Fibroblast of upper back skin (primary cell): ENCODE measurements at places on chromosomes 12 and 14.

- no peak for DNase-seq
Observed at GRCh38 chr12:26443309-26443708, 247.9 kb downstream of the SSPN start.

DNA sequence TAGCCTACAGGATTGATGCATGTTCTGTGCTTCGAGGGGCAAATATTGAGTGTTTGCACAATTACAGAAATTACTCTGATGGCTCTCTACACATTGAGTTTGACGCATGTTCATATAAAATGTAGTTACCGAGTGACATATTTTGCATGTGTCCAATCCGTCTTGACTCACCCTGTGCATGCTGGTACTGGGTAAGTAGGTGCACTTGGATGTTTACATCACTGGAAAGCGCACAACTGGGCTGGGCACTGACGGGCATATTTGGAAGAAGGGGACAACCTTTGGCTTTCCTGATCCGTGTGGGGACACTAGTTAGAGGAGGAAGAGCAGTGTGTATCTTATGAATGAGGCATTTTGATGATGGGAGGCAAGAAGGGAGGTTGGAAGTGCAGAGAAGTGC, 4.9 kb upstream of the KRT6A start:
- DNase-seq, result no peak

DNA sequence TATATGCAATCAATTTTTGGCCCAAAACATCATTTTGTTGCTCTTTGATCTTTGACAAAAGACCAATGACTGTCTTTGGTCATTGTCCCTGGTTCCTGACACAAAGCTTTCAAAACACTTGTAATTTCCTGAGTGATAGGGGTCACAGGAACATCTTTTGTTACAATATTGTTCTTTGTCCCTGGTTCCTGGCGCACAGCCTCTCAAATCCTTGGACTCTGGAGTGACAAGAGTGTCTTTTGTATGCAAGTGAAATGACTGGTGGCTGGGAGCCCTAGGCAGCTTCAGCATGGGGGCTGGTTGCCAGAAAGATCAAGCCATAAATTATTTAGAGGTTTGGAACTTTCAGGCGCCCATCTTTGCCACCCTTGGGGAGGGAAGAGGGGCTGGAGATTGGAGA, 53.9 kb downstream of the DNAH10 start:
- DNase-seq, result no peak

DNA sequence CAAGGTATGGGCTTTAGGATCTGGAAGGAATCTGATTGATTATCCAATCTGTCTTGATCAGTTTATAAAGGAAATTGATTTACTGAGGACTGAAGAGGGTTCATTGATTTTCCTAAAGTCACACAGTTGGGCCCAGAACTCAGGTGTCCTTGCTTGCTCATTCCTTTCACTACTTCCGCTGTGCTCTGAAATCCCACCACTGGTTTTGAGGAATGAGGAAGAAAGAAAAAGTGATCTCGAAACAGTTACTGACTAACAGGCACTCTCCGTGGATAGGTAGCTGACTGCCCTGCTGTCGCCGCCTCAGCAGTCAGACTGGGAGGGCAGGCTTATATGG, at the start of gene FITM1:
FITM1 (plus strand) TSS at position 280 of the 337 bp plus-strand sequence. CDS start 905 bp downstream, outside the sequence.
- no peak for DNase-seq

- DNase-seq, result no peak
Observed at GRCh38 chr14:59484639-59485175, 390 bp downstream of the JKAMP start.

DNA sequence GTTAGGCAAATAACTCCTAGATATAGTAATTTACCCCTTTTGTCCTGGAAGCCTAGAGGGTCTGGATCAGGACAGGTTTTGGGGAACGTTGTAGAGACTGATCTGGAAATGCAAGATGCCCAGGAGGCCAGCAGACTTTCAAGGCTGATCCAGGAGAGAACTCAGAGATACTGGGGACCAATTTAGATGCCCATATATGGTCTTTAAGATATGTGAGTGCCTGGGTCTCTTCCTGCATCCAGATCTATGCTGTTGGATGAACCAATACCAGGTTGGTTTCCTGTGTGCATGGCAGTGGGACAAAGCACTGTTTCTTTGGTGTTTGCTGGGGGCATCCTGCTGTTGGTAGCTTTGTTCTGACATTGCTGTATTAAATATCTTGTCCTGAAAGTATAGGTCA, 5.4 kb downstream of the ERG28 start:
- DNase-seq, result no peak

GRCh38 chr12:116262741-116263140, 14.8 kb downstream of the MED13L start:
- DNase-seq, result no peak

- DNase-seq, result no peak
Observed at GRCh38 chr12:20963762-20964161, 153.3 kb downstream of the SLCO1B3 start.

GRCh38 chr12:42584651-42585111, 4.9 kb downstream of the PRICKLE1 start:
- DNase-seq, result peak; percentile 32

- peak; percentile 50 for DNase-seq
Observed at GRCh38 chr12:32270818-32271710, 128.3 kb upstream of the FGD4 start.

DNA sequence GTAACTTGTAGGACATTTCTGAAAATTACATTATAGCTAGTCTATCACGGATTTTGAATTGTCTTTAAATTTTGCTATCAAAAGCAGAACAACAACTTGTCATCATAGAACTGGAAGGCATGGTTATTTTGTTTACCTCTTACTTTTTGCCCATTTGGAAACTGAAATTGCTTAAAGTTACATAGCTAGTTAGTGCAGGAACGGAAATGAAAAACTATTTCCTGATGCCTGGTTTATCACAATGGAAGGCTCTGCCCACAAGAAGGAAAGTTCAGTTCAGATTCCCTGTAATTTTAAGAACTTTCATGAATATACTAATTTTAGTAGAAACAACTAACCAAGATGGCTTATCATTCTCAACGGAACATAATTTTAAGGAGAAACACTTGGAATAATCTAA, 427.7 kb downstream of the RAD51B start:
- DNase-seq, result no peak

DNA sequence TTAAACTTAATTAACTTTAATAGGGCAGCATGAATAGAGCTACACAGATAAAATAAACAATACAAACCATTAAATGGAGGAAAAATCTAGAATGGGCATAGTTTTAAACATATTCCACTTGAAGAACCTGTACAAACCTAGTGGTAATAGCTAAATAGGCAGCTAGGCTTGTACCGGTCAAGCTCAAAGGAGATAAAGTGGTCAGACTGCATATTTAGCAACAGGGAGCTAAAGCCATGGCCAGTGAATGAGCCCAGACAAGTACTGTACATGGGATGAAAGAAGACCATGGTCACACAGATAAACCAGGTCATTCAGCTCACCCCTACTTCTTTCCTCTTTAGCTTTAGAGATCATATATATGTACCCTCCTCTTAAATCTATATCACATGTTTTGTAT, 186.6 kb upstream of the KRR1 start:
- no peak for DNase-seq

DNA sequence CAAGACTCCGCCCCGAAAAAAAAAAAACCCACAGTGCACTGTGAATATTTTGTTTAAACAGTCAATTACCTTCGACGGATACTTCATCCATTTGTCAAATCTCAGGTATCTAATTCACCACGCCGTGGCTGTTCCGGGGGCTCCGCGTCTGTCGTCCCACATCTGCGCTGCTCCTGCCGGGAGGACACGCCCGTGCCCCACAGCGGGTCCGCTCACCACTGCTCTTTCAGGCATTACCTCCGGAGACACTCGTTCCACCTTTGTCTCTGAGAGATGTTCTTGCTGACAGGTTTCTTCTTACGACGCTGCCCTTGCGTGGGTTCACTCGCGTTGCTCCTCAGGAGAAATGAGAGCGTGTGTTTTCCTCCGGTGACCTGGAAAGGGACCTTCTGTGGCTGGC, 46.9 kb upstream of the FBRSL1 start:
- DNase-seq, result no peak

DNA sequence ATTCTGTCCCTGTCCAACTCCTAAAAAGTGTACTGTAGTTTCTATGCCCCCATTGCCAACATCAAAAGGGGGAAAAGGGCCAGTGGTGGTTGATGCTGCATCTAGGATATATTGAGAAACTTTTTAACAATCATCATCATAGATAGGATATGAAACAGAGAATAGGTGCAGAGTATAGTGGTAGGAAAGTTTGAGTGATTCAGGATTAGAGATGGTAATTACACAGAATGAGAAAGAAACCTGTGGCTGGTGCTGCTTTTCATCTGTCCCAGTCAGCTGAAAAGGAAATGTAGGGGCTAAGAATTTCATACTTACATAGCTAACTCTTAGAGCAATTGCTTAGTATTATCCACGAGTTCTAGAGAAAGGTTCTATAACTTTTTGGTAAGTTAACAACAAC, 67.6 kb downstream of the GTF2A1 start:
- no peak for DNase-seq

DNA sequence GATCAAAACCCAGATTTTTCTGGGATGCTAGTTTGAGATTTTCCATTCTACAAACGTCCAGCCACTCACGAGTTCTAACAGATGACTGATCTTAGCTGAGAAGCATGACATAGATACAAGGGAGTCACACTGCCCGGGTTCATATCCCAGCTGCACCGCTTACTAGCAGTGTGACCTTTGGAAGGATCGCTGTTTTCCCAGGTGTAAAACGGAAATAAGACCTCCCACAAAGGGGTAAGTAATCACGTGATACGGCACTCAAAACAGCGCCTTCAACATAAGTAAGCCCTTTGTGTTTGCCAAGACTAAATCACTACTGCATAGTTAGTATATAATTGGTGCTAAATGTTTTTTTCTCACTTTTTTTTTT, 624 bp upstream of the PWP1 start:
- peak; percentile 11 for DNase-seq

GRCh38 chr12:32043928-32044549, 62.6 kb upstream of the BICD1 start:
- DNase-seq, result no peak

GRCh38 chr14:31530136-31530535, 31.1 kb upstream of the NUBPL start:
- peak; percentile 17 for DNase-seq

GRCh38 chr12:26369588-26369987, 174.2 kb downstream of the SSPN start:
- peak; percentile 82 for DNase-seq

DNA sequence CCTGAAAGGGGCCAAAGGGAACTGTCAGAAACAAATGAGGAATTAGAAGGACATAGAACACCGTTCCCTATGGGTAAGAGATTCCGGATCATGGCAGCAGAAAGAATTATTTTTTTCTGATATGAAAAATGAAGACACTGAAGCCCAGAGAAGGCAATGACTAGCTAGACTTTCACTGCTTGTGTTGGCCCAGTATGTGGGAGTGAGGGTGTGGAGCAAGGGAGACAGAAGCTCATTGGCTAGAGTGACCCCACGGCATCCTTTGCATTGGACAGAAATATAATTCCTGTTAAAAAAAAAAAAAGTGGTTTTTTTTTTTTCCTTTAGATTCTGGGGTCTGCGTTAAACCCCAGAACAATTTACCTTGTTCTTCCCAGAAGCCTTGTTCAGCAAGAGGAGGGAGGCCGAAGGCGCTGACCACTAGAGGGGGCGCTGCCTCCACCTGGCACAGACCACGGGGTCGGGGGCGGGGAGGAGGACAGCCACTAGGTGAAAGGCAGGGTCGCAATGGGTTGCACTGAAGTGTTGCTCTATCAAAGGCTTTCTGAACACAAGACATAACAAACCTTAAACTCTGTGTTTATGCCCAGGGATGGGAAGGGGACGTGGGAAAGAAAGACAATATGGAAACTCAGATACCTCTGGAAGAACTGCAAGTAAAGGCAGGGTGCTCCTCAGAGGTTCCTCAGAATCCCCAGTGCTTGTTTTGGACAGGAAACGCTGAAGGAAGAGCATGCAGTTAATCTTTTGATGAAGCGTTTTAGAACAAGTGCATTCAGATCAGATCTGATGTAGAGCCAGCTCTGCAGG, 156.8 kb downstream of the KCNA5 start:
- peak; percentile 38 for DNase-seq

GRCh38 chr12:45582986-45583659, 146.4 kb upstream of the ARID2 start:
- peak; percentile 53 for DNase-seq

- peak; percentile 91 for DNase-seq
Observed at GRCh38 chr12:42809226-42809625, 219.7 kb upstream of the PRICKLE1 start.

DNA sequence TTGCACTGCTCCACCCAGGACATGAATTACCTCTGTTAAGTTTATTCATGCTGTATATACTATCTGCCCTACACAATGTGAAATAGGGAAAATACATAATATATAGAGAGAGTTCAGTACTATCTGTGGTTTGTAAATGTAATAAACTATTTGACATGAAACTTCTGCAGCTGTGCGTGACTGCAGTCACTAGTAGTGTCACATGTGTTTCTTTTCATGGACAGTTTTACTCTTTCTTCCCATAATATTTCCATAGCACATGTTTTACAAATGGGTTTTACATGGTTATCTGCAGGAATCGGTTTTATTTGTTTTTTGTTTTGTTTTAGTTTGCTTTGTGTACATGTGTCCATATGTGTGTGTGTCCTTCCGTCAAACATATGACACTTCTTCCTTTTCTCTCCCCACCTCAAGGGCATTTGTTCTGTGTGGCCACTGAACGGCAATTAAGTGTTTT, 1644.1 kb upstream of the FLRT2 start:
- DNase-seq, result no peak

DNA sequence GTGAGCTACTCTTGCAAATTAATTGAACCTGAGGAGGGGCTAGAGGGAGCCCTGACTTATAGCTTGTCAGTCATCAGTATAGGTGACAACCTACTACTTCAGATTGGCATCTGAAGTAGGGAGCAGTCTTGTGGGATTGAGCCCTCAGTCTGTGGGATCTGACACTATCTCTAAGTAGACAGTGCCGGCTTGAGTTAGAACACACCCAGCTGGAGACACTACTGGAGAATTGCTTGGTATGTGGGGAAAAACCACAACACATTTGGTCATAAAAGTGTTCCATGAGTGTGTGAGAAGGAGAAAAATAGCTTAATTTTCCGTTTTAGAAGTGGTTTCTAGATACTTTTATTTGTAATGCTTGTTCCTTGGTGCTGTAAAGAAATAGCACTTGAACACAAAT, 30.5 kb upstream of the DDHD1 start:
- DNase-seq, result peak; percentile 54

GRCh38 chr14:25389948-25390347, 340.0 kb upstream of the STXBP6 start:
- no peak for DNase-seq

- DNase-seq, result no peak
Observed at GRCh38 chr14:61524936-61525292, 170.4 kb upstream of the HIF1A start.

GRCh38 chr14:36556811-36557433, 25.5 kb downstream of the NKX2-8 start:
- peak; percentile 3 for DNase-seq

- DNase-seq, result no peak
Observed at GRCh38 chr12:4153343-4153892, 120.1 kb upstream of the CCND2 start.
